Stimulated activated CD4-positive, alpha-beta T cell treated with anti-CD3 and anti-CD28 coated beads, Interleukin-12 subunit alpha, Interleukin-12 subunit beta, amount 100 ng/mL, for 4 hours (primary cell): ENCODE measurements at places on chromosomes 13 and 19.

- DNase-seq: no peak
Measured at GRCh38 chr13:107348925-107349324, 781.0 kb upstream of the ARGLU1 start.

- DNase-seq: no peak
Measured at GRCh38 chr19:45005787-45006186, 4.5 kb downstream of the RELB start.

- no peak for DNase-seq
Measured at GRCh38 chr13:88623150-88623549, 952.0 kb downstream of the SLITRK5 start.

GRCh38 chr13:22883956-22884355, 296.8 kb upstream of the SGCG start:
- DNase-seq: no peak

- DNase-seq: no peak
Measured at GRCh38 chr19:17431417-17431816, 11.6 kb downstream of the MVB12A start.
